ENCODE measurements at places on chromosomes 16 and 17.

GRCh38 chr16:72873853-72874252, 174.1 kb downstream of the ZFHX3 start:
- DNase-seq, result no peak

GRCh38 chr16:63943566-63943965, 1178.3 kb downstream of the CDH11 start:
- DNase-seq, result no peak

GRCh38 chr17:49932138-49932723, 36.8 kb upstream of the DLX4 start:
- DNase-seq, result no peak

- no peak for DNase-seq
Measured at GRCh38 chr17:65518256-65518655, 43.2 kb downstream of the AXIN2 start.

- DNase-seq, result no peak
Measured at GRCh38 chr16:22065252-22065651, 27.1 kb upstream of the VWA3A start.

Measured in stimulated activated CD4-positive, alpha-beta T cell treated with anti-CD3 and anti-CD28 coated beads, Interleukin-15, amount 100 ng/mL, for 48 hours (primary cell).